Occipital lobe (tissue), 3 donors: ENCODE measurements at places on chromosomes 7 and 10. TPM values are rescaled to one million over a fixed set of nuclear protein-coding genes. Genes with fewer than 3 reads are reported as not detected.

- no peak for DNase-seq
These were observed 76.1 kb downstream of the ZNF277 start for GRCh38 chr7:112282476-112283188.

GRCh38 chr10:124917428-124918190 lies 24.3 kb upstream of the ZRANB1 start:
- DNase-seq, result peak; percentile 13

PAPSS2 gene
- total RNA-seq, result 3.1 TPM

DNA sequence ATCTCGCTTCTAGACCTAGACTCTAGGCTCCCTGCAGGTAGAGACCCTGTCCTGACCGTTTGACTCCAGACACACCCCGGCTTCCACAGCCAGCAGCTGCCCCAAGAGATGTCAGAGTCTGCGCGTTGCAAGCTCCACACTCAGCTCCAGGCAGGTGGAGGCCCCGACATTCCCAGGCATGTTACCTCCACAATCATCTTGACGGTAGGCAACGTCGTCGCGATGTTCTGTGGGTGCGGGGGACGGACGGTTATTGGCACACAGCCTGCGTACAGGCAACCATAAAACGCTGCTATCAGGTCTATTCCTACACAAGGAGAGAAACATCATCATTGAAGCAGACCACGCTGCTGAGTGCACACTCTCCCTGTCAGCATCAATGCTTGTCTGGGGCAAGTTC lies 213.2 kb downstream of the ZMYND11 start:
- DNase-seq, result no peak

DNA sequence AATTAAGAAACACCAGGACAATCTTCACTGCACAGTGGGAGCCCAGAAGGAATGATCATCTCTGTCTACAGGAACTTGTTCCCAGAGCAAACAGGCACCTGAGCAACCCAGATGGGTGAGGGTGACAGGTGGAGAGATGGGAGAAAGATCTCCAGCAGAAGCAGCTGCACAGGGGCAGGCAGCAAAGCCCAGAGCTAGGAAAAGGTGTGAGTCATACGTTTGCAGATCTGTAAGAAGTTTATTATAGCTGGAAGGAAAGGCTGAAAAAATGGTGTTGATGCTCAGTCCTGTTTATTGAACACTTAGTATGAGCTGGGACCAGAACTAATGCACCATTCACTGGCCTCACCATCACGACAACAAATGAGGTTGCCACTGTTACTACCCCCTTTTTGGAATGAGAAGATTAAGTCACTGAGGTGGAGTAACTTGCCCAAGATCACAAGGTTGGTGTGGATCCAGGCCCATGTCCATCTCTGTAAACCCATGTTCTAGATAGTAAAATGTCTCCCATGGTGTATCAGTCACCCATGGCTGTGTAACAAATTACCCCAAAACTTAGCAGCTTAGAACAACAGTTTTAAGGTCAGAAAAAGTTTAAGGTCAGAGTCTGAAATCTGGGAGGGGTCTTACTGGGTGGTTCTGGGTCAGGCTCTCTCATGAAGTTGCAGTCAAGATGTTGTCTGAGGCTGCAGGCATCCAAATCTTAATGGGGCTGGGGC lies 506.9 kb downstream of the RPS24 start:
- no peak for DNase-seq

FEZF1 gene
- total RNA-seq, result not detected

- no peak for DNase-seq
These were observed 24.1 kb upstream of the DNAJC1 start for GRCh38 chr10:22027364-22028238.

MYOF gene
- 3.6 TPM for total RNA-seq

ERVW-1 gene
- total RNA-seq, result not detected

DNA sequence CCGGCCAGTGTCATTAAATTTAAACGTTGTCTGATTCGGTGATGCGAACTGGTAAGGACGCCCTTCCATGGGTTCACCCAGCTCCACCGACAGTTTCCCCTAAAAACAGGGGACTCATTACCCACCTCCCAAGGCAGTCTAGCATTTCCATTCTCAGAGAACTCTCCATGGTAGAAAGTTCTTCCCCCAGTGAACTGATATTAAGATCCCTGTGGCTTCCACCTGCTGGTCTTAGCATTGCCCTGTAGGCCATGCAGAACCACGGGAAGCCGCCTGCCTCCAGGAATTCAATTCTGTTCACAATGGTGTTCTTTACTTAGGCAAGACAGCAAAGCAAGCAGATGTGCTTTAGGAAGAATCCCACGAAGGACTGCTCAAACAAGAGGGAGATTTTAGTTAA lies 128.9 kb upstream of the NANOS1 start:
- no peak for DNase-seq

GRCh38 chr7:16916738-16917137 lies 35.0 kb upstream of the AGR3 start:
- no peak for DNase-seq

- no peak for DNase-seq
These were observed 86.7 kb upstream of the DUSP5 start for GRCh38 chr10:110411047-110411410.

DNA sequence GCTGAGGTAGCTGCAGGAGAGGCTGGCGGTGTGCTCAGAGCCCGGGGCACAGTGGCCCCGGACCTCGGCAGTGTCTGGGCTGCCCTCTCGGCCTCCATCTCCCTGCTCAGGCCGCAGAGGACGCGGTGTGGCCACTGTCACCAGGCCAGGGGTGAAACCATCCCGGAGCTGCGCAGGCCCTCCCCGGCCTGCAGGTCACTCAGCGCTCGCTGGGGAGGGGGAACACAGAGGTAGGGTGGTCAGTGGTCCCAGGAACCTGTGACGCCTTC lies 49.8 kb upstream of the DAGLB start:
- no peak for DNase-seq

GRCh38 chr7:152025937-152026890 lies 740 bp downstream of the GALNT11 start:
- no peak for DNase-seq

SLC13A1 gene
- total RNA-seq, result not detected

DNA sequence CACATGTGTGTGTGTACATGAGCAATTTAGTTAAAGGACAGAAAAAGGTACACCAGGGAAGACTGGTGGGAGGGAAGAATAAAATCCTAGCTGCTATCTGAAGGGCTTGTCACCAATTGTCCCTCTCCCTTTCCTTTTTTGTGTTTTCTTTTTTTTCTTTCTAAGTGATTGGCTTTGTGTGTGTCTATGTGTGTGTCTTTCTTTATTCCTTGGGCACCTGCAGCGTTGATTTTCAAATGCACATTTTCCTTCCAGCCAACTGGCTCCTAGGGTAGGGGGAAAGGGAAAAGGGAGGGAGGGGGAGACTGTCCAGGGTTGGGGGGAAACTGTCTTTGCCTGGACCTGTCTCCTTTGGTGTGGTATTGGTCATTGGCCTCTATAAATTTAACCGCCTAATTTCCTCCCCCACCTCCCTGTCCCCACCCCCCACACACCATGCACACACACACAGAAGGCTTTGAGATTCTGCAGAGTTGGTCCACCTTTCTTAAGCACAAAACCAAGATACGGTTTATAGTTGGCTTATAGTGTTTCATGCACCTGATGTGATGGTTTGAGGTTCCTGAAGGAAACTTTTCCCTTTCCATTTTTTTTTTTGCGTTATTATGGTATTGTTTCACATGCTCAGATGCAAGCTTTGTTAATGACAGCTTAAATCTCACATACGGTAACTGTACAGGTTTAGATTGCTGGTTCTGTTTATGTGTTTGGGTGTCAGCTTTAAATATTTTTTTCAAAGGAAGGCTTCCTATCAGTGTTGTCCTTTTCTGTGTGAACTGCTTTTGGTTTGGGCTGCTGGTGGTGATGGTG lies 2.6 kb downstream of the AUTS2 start:
- DNase-seq, result no peak

DNA sequence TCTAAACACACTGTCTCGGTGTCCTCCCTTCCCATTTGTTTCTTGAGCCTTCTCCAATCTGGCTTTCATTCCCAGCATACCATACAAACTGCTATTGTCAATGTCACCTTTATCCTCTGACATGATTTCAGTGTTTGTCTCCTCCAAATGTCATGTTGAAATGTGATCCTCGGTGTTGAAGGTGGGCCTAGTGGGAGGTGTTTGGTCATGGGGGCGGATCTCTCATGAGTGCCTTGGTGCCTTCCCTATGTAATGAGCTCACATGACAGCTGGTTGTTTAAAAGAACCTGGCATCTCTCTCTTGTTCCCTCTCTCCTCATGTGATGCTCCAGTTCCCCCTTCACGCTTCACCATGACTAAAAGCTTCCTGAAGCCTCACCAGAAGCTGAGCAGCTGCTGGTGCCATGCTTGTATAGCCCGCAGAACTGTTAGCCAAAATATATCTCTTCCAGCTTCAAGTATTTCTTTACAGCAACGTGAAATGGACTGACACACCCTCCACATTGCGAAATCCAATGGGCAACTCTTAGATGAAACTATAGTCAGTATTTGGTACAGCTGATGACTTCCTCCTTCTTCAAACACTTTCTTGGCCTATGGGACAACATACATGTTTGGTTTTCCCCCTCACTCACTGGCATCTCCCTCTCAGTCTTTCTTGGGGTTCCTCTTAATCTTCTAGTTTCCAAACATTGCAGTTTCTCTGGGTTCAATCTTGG lies 27.8 kb downstream of the RNLS start:
- DNase-seq, result no peak

GRCh38 chr7:99844328-99844727 lies 16.5 kb downstream of the CYP3A43 start:
- no peak for DNase-seq

DDX56 gene
- total RNA-seq, result 46.8 TPM

- DNase-seq, result no peak
These were observed 121.4 kb upstream of the INHBA start for GRCh38 chr7:41824284-41824683.

CRYGN gene
- total RNA-seq, result not detected

PDE1C gene
- total RNA-seq, result 17.8 TPM

GRCh38 chr10:131277278-131277677 lies 34.2 kb downstream of the TCERG1L start:
- no peak for DNase-seq

DNA sequence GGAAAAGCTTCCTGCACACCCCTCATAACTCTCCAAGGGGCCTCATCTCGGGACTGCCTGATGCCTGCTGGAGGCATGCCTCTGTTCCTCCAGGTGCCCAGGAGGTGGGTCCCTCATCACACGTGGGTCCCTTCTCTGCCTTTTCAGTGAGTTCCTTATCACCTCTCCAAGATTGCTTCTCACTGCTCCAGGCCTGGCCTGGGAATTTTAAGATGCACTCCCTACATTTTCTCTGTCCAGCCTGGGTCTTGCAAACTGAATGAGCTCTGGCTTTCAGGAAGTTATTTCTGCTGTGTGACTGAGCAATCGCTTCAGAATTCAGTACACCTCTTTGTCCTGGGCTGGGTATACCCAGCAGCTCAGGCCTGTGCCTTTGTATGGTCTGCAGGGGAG lies 43.8 kb downstream of the LRRC18 start:
- no peak for DNase-seq

ETV1 gene
- 66.1 TPM for total RNA-seq

DNA sequence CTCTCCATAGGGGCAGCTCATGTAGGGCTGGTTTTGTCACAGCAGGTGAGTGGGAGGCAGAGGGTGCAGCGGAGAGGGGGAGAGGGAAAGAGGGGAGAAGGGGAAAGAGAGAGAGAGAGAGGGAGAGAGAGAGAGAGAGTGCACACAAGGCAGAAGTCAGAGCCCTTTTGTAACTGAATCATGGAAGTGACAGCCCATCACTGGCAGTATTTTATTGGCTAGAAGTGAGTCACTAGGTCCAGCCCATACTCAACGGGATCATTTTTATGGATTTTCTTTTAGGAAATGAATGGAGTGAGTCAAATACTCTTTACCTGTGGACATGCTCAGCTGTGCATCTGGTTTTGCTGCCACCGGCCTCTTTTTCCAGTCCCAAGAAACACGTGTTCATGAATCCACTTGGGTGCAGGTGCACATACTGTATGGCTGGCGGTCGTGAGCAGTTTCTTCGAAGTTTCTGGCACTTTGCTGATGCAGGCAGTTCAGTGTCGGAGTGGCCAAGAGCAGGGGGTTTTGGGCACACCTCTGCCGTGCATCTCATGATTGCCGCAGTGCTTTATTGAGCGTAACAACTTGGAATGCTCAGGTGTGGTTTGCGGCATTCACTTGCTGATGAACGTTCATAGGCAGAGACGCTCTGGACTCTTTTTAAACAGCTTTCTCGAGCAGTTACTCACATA lies 40.3 kb downstream of the DOCK1 start:
- no peak for DNase-seq

DNA sequence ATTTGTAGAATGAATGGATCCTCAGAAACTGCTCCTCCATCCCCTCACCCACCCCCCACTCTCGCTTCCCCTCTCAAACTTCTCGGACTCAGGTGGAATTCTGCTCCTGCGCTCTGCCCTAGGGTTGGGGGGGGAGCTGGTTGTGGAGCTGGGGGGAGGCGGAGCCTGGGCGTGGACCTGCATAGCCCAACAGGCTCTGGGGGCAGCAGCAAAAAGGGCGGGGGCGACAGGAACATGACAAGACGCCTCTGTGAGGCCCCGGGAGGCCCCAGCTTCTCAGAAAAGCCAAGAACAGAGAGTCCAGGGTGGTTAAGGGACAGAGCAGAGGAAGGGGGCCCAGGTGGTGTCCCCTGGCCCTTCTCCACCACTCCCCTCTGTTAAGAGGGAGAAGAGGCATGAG lies 3.5 kb downstream of the TSC22D4 start:
- no peak for DNase-seq

MYO3A gene
- 3.6 TPM for total RNA-seq

- DNase-seq, result no peak
These were observed 11.7 kb downstream of the NIPSNAP2 start for GRCh38 chr7:55975988-55976633.

TRPV5 gene
- total RNA-seq, result 0.31 TPM

GRCh38 chr7:105297985-105298384 lies 90.7 kb downstream of the SRPK2 start:
- DNase-seq, result no peak

DNA sequence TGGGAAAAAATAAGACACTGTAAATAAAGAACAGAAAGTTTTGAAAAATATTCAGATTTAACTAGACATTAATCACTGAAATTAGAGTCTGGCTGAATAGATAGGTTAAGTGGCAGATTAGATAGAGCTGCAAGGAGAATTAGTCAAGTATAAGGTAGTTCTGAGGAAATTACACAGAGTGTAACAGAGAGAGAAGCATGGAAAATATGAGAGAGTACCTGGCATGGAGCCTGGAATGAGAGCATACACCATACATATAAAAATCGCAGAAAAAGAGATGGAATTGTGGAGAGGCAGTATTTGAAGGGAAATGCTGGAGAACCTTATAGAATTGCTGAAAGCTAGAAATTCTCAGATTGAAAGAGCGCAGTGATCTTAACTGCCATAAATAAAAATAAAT lies 46.9 kb downstream of the ZNRF2 start:
- no peak for DNase-seq

NUDT1 gene
- total RNA-seq, result 13.7 TPM
